ENCODE measurements at places on chromosomes 3 and 15. TPM values are rescaled to one million over a fixed set of nuclear protein-coding genes. Genes with fewer than 3 reads are reported as not detected.

DNA sequence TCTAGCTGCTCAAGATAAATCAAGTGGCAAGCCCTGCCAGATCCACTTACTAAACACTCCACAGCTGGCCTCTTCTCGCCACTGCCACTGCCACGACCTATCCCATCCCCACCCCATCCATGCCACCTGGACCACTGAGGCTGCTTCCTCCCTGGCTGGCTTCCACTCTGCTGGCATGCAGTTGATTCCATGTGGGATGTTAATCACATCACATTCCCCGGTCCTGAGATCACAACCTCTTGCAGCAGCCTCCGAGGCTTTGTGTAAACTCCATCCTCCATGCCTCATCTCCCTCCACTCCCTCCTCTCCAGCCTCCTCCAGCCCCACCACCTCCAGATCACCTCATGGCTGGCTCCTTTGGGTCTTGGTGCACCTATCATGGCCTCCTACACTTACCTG, 7.7 kb downstream of the NCKIPSD start:
- DNase-seq = no peak

GOLGA8R gene
- 4.6 TPM for total RNA-seq

DNA sequence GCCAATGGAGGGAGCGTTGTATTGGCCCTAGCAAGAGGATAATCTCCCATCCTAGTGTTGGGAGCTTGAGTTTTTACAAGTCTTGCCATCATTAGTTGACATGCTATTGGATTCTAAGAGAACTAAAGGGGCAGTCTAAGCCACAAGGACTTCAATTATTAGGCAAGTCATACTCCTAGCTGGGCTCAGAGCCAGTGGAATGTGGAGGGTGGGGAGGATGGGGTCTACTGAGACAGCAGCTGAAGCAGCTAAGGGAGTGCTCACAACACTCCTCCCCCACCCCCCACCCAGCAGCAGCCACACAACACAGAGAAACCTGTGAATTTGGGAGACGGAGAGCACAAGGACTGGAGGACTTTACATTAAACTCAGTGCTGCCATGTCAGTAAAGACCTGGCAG, 27.9 kb downstream of the FRG2C start:
- no peak for DNase-seq

GOLGA8G gene
- 0.10 TPM for total RNA-seq

CD96 gene
- 2.1 TPM for total RNA-seq
